NCI-H460 (cell line): ENCODE measurements at places on chromosomes 2 and 18.
A peak's percentile ranks its signal among the peaks of the same experiment; 100 is the strongest.

DNA sequence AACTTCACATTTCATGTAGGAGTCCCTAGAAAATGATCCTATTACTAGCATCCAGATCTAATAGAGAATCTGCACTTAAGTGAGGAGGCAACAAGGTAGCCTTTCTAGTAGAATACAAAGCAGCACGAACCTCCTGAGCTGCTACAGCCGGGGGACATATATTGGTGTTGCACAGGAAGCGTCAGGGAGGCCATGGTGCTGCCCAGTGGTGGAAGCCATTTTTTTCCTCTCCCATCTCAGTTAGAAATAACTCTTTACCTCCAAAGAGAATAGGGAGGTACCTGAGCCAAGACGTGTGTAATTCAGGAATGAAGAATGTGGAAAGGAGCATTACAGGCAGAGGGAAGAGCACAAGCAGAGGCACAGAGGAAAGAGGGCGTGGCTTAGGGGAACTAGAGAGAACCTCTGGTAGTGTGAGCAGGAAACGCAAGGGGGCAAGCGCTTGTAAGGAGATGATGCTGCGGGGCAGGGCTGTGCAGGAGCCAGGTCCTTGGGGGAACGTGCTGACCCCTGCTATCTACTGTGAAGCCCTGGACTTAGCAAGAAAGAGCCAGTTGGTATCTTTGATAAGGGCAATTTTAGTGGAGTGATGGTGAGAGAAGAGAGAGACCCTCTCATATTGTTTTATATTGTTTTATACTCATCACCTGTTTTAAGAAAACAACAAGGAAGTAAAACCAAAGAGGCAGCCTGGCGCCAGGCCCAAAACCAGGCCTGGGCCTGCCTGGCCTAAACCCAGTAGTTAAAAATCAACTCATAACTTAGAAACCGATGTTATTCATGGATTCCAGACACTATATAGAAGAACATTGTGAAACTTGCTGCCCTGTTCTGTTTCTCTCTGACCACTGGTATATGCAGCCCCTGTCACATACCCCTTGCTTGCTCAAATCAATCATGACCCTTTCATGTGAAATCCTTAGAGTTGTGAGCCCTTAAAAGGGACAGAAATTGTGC, 50.0 kb upstream of the TTC39C start:
- peak; percentile 70 for DNase-seq

- no peak for DNase-seq
Observed at GRCh38 chr2:43737097-43737854, 36.6 kb upstream of the DYNC2LI1 start.

DNA sequence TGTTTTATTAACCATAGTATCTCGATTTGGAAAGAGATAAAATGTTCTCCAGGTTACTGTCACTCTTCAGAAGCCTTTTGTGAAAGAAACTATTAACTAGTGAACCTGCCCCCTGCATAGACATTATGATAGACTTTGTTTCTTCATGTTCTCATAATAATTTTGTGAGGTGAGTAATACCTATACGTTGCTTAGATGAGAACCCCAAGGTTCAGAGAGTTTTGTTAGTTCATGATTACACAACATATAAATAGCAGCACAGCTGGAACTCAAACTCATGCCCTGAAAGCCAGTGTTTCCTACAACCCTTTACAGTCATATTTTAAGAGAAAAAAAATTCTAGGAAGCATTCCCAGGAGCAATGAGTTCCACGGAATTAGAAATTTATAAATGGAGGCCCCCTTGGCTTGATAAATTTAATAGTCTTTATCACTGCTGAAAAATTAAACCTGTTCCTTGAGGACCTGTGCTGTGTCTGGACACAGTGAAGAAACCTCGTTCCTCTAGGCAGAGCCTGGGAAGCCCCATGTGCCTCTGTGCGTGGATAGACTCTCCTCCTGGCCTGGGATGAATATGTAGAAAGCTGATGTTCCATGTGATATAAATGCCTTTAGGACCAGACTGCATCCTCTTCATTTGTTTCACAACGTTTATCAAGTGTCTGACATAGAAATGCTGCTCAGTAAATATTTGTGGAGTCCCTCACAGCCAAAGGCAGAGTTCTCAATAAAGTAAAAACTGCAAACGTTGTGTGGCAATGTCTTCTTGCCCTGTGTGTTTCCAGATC, 1257.0 kb upstream of the GYPC start:
- no peak for DNase-seq

DNA sequence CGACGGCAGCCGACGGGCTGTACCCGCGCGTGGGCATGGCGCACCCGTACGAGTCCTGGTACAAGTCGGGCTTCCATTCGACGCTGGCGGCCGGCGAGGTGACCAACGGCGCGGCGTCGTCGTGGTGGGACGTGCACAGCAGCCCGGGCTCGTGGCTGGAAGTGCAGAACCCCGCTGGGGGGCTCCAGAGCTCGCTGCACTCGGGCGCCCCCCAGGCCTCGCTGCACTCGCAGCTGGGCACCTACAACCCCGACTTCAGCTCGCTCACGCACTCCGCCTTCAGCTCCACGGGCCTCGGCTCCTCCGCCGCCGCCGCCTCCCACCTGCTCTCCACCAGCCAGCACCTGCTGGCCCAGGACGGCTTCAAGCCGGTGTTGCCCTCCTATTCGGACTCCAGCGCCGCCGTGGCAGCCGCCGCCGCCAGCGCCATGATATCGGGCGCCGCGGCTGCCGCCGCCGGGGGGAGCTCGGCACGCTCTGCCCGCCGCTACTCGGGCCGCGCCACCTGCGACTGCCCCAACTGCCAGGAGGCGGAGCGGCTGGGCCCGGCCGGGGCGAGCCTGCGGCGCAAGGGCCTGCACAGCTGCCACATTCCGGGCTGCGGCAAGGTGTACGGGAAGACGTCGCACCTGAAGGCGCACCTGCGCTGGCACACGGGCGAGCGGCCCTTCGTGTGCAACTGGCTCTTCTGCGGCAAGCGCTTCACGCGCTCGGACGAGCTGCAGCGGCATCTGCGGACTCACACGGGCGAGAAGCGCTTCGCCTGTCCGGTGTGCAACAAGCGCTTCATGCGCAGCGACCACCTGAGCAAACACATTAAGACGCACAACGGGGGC, 2.0 kb downstream of the SP9 start:
- DNase-seq: peak; percentile 40

DNA sequence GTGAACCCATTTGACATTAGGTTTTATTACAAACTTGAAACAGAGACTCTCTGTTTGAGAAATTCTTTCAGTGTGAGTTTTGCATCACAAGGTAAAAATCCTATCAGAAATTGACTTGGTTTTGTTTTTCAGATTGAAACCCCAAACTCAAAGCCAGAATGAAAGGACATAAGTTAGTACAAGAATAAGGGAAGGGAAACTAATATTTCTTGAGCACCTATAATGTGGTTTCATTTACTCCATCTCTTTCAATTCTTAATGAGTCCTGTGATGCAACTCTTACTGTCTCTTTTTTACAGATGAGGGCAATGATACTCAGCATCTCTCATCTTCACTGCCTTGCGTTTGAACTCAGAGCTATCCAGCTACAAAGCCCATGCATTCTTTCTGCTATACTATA, 210.0 kb upstream of the SIX3 start:
- DNase-seq: no peak

DNA sequence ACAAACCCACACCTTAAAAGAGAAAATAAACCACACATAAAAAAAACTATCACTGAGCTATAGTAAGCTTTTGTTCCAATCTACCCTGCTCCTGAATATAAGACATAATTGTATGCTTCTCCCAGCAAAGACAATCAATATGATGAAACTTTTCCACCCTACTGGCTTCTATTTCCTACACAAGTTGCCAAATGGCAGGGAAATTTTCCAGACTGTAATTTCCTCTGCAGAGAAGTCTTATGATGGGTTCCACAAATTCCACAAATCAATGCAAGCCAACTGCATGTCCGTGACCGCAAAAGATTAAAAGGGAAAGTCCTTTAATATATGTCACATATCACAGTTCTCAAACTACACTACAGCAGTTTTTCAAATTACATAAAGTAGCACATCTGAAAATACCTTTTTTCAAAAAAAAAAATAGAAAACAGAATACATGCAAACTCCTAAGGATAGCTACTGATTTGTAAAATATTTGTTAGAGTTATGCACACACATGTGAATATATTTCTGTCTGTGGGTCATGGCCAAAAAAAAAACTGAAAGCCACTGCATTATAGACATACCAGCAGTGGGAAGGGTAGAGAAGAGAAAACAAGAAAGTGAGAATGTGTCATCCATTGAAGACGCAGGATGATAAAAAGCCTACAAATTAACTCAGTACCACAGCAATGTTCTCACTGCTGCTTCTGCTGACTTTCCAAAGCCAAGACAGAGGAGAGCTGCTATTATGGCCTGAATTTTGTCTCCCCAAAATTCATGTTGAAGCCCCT, 61.4 kb downstream of the RPL31 start:
- DNase-seq: peak; percentile 86

GRCh38 chr18:68439642-68440041, 275.3 kb downstream of the TMX3 start:
- DNase-seq: no peak

DNA sequence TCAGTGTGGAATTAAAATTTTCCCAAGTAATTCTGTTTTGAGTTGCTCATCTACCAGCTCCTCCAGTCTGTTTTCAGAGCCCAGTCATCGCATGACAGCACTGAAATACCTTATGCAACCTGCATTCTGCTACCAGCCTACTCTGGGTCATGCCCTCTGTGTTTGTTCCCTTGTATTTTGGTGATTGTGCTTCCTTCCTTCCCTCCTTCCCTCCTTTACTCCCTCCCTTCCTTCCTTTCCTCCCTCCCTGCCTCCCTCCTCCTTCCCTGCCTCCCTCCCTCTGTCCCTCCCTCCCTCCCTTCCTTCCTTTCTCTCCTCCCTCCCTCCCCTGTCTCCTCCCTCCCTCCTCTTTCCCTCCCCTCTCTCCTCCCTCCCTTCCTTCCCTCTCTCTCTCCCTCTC, 289.6 kb downstream of the CDH2 start:
- DNase-seq: no peak

DNA sequence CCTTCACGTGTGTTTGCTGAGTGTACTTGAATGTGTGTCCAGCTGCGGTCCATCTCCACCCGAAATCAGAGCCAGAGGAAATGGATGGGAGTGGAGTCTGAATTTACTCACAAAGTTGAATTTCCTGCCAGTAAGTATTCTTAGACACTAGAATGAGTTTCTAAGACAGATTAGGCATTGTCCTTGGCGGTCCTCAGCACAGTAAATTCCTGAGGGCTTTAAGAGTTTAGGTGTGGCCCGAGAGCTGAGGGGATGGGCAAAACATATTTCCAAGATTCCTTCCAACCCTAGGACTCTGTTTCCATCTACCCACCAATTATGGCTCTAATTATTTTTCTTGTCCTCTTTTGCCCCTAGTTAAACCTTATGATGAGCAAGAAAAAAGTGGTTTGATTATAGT, 90.3 kb upstream of the PHLPP1 start:
- DNase-seq: no peak

- DNase-seq: peak; percentile 8
Observed at GRCh38 chr2:98730707-98731040, 258 bp downstream of the MGAT4A start.

- no peak for DNase-seq
Observed at GRCh38 chr2:8103085-8103708, 578.7 kb upstream of the ID2 start.

- no peak for DNase-seq
Observed at GRCh38 chr2:196225213-196225612, 53.8 kb upstream of the STK17B start.

- no peak for DNase-seq
Observed at GRCh38 chr2:3405876-3406275, 26.4 kb downstream of the TRAPPC12 start.

DNA sequence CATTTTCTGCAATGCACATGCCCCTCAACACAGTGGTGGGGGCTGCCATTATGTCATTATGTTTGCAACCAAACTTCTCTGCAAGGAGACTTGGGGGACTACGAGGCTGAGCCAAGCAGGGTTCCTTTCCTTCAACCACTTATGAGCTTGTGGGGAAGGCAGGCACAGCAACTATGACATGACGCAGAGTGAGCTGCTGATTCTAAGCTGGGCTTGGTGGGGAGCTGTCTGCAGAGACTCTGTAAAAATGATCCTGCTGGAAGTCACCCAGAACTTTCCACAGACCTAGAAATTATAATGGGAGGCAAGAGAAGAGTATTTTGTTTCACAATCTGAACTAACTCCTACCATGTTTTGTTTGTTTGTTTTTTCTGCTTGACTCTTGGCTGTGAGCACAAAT, 55.6 kb downstream of the INPP5D start:
- no peak for DNase-seq

GRCh38 chr2:145399131-145399530, 879.2 kb upstream of the ZEB2 start:
- DNase-seq: no peak

DNA sequence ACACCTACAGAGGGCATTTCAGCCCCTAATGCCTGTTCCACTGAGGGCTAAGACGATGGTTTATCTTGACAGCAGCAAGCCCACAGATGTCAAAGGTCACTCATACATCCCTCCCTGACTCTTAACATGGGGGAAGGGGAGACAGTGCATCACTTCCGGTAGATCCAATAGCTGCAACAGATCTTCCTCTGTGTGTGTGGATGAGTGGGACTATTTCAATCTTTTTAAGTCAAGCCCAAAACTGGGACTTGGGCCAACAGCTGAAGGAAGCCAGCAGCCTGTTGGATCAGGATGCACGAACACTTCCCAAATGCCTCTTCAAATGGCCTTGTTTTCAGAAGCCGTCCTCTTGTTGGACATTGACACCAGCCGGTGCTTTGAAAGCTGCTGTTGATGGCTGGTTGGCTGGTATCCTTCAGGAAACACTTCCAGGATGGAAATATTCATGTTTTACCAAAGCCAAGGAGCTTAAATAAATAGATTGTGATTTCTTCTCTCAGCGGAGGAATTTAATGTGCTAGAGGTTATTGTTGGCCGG, 59.2 kb downstream of the IL1R2 start:
- DNase-seq: no peak

- peak; percentile 55 for DNase-seq
Observed at GRCh38 chr2:54560146-54560881, 104.2 kb downstream of the SPTBN1 start.
